ENCODE measurements at places on chromosomes 2 and 18. TPM values are rescaled to one million over a fixed set of nuclear protein-coding genes. Genes with fewer than 3 reads are reported as not detected.

Gene SCN7A
- 0.48 TPM for total RNA-seq

Gene C2orf72
- 0.08 TPM for total RNA-seq

Gene GMCL1
- 9.5 TPM for total RNA-seq

Gene EVX2
- total RNA-seq: not detected

Gene METTL8
- total RNA-seq: 39.9 TPM

Gene CBLN2
- total RNA-seq: not detected

GRCh38 chr18:35513181-35513936 is 15.6 kb upstream of the INO80C start:
- peak; percentile 91 for ATAC-seq

- ATAC-seq: no peak
Measured at GRCh38 chr18:9901377-9901776, 12.4 kb upstream of the VAPA start.

DNA sequence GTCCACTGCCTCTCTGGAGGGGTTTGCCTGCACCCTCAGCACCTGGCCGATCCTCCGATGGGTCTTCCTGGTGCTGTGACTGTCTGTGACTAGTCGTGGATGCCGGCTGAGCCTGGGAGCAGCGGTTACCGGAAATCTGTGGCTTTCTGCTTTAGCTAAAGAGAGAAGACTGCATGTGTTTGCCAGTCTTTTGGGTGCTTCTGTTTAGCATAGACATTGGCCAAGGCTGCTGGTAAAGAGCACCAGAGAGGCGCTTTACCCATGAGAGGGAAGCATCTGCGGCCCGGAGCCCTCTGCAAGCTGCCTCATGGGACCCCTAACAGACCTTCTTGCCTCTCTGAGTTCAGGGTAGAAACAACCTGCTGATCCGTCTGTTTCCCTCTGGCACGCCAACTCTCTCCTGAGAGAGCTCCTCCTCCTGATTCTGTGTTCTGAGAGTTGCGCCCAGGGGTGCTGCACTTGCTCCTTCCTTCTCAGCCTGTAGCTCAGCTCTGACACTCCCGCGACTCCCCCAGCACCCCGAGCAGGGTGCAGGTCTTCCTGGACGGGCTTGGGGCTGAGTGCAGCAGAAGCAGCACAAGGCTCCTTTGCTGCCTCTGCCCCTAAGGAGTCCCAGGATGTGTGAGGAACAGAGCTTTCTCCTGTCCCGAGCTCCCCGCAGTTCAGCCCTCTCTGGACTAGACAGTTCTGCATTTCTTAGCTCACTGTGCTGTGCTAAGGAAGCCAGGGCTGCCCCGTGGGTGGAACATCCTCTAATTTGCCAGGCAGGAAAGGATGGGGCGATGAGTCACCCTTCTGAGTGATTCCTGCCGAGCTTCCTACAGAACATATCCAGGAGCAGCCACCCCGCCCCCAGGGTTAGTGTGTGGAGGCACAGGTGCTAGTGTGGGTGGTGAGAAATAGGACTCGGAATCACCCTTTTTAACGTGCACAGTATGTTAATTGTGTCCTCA is 203.2 kb downstream of the SH3RF3 start:
- peak; percentile 94 for ATAC-seq

DNA sequence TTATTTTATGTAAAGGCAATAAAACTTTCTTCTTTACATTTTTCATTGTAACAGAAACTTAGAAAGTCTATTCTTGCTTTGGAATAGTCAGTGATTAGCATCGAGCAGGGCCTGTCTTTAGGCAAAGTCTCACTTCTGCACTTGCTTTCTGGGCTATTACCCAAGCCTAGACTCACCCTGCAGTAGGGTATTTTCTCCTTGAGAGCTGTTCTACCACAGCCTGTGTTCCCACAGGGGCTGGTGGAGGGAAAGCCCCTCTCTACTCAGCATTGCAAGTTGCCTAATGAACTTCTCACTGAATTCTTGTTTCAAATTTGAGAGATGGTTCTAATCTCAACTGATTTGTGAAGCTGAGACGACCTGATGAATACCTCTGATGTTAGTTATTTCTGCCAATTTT is 111.7 kb upstream of the KLHL14 start:
- no peak for ATAC-seq

- ATAC-seq: no peak
Measured at GRCh38 chr2:1032030-1032429, 81.4 kb downstream of the SNTG2 start.

GRCh38 chr2:232338759-232339106 is 39.8 kb upstream of the ALPP start:
- no peak for ATAC-seq

GRCh38 chr18:25729072-25729471 is 361.3 kb downstream of the SS18 start:
- no peak for ATAC-seq

DNA sequence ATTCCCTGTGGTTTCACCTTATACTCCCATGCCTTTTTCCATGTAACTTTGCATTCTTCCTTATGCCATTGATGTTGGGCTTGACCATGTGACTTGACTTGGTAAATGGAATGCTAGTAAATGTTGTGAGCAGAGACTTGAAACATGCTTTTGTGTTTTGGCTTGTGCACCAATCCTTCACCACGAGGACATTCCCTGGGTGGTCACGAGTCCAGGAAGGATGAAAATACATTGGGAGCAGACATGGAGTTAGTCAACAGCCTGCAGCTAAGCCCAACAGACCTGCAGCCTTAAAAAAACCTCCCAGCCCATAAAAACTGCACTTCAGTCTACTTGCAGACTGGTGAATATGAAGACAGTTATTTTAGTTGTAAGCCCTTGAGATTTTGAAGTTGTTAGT is 116.5 kb upstream of the SPATS2L start:
- ATAC-seq: no peak

DNA sequence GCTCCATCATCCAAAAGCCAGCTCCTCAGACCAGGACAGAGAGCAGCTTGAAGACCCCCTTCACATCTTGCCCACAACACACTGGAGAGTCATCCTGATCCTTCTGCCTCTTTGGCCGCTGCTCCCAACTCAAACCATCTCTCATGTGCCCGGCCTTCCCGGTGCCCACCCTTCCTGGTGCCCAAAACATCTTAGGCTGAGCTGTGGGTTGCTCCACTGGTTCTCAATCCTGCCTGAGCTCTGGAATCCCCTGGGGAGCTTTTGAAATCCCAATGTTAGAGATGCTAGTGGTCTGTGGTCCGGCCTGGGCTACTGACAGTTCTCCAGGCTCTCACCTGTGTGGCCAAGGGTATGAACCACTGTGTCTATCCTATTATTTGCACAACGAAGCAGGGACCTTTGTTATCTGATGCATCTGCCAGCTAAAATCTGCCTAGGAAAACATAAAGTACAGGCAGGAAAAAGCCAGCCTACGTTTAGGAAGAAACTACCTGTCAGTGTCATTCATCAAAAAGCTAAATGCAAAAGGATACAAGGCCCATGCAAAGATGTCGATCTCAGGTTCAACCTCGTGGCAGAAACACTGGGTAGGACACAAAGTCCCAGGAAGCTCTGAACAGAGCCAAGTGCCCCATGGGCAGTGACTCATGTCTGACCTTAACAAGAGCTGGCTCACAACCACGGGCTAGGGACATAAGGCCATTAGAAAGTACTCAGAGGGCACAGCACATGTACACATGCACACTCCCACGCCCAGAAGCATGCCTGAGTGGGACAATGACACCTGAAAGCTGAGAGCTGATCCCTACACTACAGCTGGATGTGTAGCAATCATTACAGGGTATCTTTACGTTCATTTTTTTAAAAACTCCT is 30.8 kb downstream of the TBC1D8 start:
- peak; percentile 93 for ATAC-seq

- no peak for ATAC-seq
Measured at GRCh38 chr2:201267278-201268030, 7.1 kb downstream of the CASP8 start.

- peak; percentile 72 for ATAC-seq
Measured at GRCh38 chr2:69366-70344, 23.4 kb upstream of the FAM110C start.

- ATAC-seq: no peak
Measured at GRCh38 chr18:6811816-6812215, 82.3 kb downstream of the ARHGAP28 start.

DNA sequence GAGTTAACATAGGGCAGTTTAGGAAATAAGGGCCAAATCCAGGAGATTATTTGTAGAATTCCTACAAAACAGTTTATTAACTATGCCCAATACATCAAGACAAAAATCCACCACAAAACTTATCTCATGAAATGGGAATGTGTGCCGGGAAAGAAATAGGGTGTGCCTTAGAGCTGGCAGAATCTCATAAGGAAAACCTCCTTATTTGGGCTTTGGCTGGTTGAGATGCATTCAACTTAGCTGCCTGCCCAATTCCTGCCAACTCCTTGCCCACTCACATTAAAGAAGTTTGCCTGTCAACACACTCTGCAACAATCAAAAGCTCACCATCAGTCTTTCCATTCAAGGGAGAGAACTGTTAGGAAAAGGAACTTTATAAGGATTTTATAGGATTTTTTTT is 500.6 kb downstream of the SATB2 start:
- ATAC-seq: no peak

DNA sequence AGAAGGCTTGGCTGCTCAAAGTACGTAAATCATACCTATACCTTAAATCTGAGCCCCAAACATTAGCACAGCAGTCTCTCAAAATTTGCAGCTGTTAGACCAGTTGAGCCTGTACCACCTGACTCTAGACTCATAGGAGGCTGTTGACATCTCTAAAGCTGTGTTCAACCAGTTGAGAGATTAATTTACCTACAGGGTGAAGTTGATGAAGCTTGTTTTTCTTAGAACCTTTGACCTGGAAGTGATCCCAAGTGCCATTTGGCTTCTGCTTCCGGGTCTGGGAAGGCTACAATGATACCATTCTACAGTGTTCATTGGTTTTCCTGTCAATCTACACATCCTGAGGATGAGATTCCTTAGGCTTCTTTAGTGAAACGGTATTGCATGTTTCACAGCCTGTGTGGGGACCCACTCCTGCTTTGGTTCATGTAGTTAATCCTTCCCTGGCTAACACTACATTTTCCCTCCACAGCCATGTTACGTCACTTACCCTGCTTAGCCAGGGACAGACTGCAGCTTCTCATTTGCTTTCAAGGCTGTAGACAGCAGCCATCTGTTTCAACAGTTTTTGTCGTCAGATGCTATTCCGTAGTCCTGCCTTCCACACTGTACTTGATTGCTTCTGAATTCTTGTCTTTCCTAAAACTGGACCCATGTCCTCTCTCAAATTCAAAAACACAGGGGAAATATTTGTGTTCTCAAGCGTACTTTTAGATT is 4.7 kb upstream of the IL1RL2 start:
- peak; percentile 88 for ATAC-seq

DNA sequence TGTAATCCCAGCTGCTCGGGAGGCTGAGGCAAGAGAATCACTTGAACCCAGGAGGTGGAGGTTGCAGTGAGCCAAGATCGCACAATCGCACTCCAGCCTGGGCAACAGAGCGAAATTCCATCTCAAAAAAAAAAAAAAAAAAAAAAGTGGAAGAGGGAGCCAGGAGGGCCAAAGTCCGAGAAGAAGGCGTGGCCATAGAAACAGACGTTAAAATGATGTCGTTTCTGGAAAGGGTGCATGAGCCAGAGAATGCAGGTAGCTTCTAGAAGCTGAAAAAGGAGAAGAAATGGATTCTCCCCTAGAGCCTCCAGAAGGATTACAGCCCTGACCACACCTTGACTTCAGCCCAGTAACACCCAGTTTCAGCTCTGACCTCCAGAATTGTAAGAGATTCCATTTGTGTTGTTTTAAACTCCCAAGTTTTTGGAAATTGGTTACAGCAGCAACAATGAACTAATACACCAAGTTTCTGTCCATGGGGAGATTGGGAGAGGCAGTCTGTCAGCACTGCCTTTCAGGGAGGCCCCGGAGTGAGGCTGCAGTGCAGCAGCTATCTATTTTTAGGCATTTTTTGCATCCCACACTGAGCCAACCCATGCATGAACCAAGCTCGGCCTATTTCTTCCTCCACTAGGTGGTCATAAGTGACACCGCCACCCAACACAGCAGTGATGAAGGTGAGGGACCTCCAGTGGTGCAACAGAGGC is 14.2 kb upstream of the TRAF3IP1 start:
- no peak for ATAC-seq

DNA sequence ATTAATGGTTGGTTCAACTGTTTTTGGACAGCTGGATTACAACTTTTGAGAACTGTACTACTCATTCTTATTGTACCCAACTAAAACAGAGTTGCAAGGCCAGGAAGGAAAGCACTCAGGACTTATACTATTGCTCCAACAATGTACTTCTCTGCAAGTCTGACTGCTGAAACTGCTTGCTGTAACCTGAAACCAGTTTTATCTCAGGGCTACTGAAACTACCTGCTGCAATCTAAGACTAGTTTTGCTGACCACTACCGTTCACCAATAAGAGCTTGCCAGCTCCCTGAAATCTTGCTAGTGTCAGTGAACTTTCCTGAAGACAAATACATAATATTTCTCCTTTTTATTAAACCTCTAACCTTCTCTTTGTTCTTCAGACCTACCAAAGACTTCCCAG is 157.3 kb downstream of the CDCA7 start:
- ATAC-seq: no peak

DNA sequence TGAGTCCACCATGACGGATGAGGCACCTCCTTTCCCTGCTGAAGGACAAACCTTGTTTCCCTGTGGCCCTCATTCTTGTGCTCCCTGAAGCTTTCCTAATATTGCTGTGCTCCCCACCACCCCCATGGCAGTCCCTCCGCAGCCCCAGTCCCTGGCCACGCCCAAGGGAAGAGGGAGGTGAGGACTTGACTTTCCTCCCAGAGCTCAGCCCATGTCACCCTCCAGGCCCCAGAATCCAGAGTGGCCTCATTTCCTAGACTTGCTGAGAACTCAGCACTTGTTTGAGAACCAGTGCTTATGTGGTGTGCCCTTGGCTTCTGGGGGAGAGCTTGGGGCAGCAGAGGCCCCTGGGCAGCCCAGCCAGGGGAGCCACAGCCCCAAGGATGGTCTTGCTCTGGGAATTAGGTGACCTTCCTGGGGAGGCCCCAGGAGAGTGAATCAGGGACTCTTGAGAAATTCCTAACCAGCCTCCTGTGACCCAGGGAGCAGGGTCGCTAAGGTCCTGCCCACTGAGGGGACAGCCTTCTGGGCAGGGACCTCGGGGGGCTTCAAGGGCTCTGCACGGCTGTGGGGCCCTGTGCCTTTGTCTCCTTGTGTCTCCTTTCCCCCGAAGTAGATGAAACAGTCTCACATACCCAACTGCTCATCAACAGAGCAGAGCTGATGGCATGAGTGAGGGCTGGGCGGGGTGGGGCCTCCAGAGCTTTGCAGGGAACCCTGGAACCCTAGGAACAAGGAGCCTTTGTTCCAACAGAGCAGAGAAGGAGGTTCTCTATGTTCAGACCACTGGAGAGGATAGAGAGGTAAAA is 27.9 kb downstream of the PSD4 start:
- no peak for ATAC-seq

GRCh38 chr2:160878618-160879017 is 281.6 kb upstream of the TANK start:
- ATAC-seq: no peak

Data from esophagus mucosa (tissue), 1 donor.